ENCODE measurements at places on chromosomes 3 and 15. TPM values are rescaled to one million over a fixed set of nuclear protein-coding genes. Genes with fewer than 3 reads are reported as not detected.

DNA sequence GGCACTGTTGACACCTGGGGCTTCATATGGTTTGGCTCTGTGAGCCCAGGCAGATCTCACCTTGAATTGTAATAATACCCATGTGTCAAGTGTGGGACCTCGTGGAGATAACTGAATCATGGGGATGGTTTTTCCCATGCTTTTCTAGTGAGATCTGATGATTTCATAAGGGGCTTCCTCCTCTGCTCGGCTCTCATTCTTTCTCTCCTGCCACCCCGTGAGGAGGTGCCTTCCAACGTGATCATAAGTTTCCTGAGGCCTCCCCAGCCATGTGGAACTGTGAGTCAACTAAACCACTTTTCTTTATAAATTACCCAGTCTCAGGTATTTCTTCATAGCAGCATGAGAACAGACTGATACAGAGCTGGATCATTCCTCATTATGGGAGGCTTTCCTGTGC, 655.9 kb upstream of the ADAMTS9 start:
- H3K27me3 ChIP-seq, result peaks cover 14% of the 10 kb centered on the region
- no peaks in the 10 kb centered on the region for H3K36me3 ChIP-seq
- no peak for DNase-seq
- H3K4me1 ChIP-seq, result peaks cover 3% of the 10 kb centered on the region
- H3K27ac ChIP-seq, result no peak overlapping the region
- H3K4me3 ChIP-seq, result no peak overlapping the region

DNA sequence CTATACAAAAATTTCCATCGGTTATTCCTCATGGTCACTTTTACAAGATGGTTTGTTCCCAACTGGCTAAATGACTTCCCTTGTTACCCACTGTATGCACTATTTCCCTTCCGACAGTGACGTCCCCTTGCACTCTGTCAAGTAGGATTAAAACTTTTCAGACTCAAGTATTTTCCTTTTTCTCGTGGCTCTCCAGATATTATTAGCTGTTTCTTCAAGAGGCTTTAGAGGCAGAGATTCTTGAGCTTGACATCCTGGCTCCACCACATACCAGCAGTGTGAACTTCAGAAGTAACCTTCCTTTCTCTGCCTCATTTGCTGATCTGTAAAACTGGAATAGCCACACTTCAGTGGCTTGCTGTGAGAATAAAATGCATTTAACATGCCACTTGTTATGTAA, 14.0 kb downstream of the CSNK1G1 start:
- H3K27me3 ChIP-seq, result no peaks in the 10 kb centered on the region
- DNase-seq, result no peak
- H3K4me3 ChIP-seq, result no peak overlapping the region

GRCh38 chr3:136595913-136596697, 156.1 kb downstream of the STAG1 start:
- no peaks in the 10 kb centered on the region for H3K27me3 ChIP-seq
- no peak for DNase-seq
- H3K36me3 ChIP-seq, result peaks cover 9% of the 10 kb centered on the region
- H3K4me3 ChIP-seq, result no peak overlapping the region

GRCh38 chr3:155339052-155339451, 45.6 kb upstream of the STRIT1 start:
- no peak overlapping the region for H3K27ac ChIP-seq
- DNase-seq, result no peak

DNA sequence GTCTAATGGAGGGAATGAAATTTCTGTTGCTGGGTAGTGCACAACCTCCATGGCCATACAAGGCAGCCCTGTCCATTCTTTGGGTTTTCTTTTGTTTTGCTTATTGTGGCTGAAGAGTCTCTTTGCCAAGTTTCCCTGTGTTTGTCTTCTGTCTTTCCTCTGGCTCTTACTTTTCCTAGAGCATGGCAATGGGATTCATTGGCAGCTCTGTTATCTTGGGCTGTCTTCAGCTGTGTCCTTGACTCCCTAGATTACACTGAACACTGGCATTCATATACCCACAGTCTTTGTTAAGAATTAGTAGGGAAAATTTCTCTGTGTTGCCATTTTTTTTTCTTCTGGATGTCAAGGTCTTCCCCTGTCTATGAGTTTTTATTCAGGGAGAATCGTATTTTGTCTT, 16.1 kb upstream of the DCBLD2 start:
- peaks cover 9% of the 10 kb centered on the region for H3K4me1 ChIP-seq
- H3K36me3 ChIP-seq, result no peaks in the 10 kb centered on the region
- H3K27me3 ChIP-seq, result no peaks in the 10 kb centered on the region
- DNase-seq, result no peak
- no peak overlapping the region for H3K27ac ChIP-seq
- no peak overlapping the region for H3K4me3 ChIP-seq

DNA sequence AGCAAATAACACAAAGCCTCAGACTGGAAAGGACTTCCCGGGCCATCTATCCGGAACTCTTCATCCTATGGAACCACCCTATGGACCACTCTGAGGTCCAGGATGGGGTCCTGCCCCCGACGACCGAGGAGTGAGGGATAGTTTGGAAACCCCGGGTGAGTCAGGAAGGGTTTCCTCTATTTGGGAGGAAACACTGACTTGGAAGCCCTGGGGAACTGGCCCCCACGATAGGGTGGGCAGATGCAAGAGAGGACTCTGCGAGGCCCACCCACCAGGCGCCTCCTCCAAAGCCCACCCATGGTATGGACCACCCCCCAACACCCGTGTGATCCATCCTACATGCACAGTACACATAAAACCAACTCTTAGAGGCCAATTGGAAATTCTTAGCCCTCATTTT, 69.4 kb downstream of the CPN2 start:
- no peak for DNase-seq
- H3K27ac ChIP-seq, result no peak overlapping the region
- peaks cover 43% of the 10 kb centered on the region for H3K27me3 ChIP-seq
- H3K36me3 ChIP-seq, result no peaks in the 10 kb centered on the region
- H3K4me1 ChIP-seq, result peaks cover 10% of the 10 kb centered on the region
- no peak overlapping the region for H3K4me3 ChIP-seq

DNA sequence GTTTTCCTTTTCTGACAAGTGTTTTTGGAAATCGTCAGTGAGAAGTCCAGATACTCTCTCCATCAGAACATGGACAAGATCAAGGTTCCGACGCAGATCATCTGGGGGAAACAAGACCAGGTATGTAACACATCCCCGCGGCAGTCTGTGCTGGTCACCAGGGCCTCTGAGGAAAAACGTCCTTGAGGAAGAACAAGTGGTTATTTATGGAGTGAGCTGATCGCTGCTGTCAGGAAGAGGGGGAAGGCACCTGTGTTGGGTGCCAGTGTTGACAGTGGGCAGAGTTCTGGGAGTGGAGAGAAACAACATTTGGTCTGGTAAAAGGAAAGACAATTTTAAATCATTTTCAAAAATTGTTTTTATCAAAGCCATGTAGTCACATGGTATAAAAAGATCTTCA, 20.7 kb upstream of the RPP14 start:
- DNase-seq, result no peak
- H3K4me1 ChIP-seq, result no peaks in the 10 kb centered on the region
- H3K27ac ChIP-seq, result no peak overlapping the region

DNA sequence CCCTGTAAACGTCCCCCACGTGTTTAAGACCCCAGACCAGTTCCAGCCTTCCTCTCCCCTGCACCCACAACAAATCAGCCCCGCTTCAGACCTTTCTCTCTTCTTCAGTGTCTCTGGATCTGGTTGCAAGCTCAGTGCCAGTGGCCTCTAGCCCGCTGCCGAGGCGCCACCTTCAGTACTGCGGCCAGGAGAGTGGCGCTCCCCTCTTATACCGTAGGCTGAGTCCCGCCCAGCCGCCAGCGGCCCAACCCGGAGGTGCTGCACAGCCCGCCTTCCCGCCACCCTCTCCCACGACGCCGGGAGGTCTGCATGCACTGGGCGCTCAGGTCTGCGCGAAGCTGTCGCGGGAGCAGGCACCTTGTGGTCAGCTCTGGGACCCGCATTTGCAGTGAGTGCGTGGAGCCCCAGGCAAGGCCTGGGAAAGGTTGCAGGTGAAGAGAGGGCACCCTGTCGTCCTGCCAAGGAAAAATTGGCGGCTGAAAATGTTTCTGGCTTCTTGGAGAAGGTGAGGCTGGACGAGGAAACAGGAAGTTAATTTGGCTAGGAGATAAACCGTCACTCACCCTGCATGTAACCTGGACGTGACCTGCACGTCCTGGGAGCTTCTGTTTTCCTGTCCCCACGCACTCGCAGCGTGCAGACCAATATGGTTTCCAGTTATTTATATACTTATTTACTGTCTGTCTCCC, at the start of gene C2CD4B:
Gene C2CD4B (minus strand): TSS at position 182 of the 689 bp plus-strand sequence. CDS start 301 bp downstream, outside the sequence.
- H3K27me3 ChIP-seq, result peaks cover 55% of the 10 kb centered on the region
- no peak for DNase-seq
- no peak within 1 kb of the TSS for H3K4me3 ChIP-seq
- H3K27ac ChIP-seq, result no peak within 1 kb of the TSS

GRCh38 chr3:149020839-149021252, 29.5 kb downstream of the GYG1 start:
- DNase-seq, result peak; percentile 42
- no peak overlapping the region for H3K4me3 ChIP-seq
- H3K27ac ChIP-seq, result no peak overlapping the region
- H3K36me3 ChIP-seq, result peaks cover 22% of the 10 kb centered on the region

DNA sequence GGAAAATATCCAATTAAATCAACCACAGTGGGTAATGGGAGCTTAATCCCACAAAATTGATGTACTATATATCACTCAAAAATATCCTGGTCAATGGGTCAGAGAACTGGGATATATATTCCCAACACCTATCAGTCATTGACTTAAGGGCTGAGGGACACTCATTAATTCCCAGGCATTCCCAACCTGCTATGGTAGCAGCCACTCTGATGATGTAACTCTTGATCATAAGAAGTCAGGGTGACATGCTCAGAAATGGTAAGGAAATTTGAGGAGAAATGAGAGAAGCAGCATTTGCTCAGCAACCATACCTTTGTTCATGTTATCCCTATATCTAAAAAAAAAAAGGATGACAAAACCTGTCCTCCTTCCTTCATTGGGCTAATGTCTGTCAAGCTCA, 3.1 kb upstream of the PLOD2 start:
- no peaks in the 10 kb centered on the region for H3K27me3 ChIP-seq
- H3K36me3 ChIP-seq, result no peaks in the 10 kb centered on the region
- H3K4me1 ChIP-seq, result peaks cover 18% of the 10 kb centered on the region
- H3K4me3 ChIP-seq, result no peak overlapping the region

GRCh38 chr15:88537591-88538317, 8.7 kb downstream of the DET1 start:
- no peak overlapping the region for H3K27ac ChIP-seq
- DNase-seq, result no peak
- H3K36me3 ChIP-seq, result no peaks in the 10 kb centered on the region
- no peaks in the 10 kb centered on the region for H3K27me3 ChIP-seq
- H3K4me3 ChIP-seq, result no peak overlapping the region

- no peaks in the 10 kb centered on the region for H3K4me1 ChIP-seq
- H3K27ac ChIP-seq, result no peak overlapping the region
Observed at GRCh38 chr15:67741308-67741707, 84.0 kb upstream of the SKOR1 start.

- H3K4me1 ChIP-seq, result peaks cover 11% of the 10 kb centered on the region
- H3K27me3 ChIP-seq, result peaks cover 5% of the 10 kb centered on the region
- no peak overlapping the region for H3K4me3 ChIP-seq
Observed at GRCh38 chr3:53801319-53801718, 44.9 kb downstream of the CHDH start.

- peak; percentile 95 for DNase-seq
- no peak overlapping the region for H3K4me3 ChIP-seq
- H3K4me1 ChIP-seq, result peaks cover 15% of the 10 kb centered on the region
- no peaks in the 10 kb centered on the region for H3K36me3 ChIP-seq
Observed at GRCh38 chr3:110526777-110527727, 544.6 kb upstream of the NECTIN3 start.

- no peaks in the 10 kb centered on the region for H3K27me3 ChIP-seq
- H3K36me3 ChIP-seq, result no peaks in the 10 kb centered on the region
- peaks cover 7% of the 10 kb centered on the region for H3K4me1 ChIP-seq
Observed at GRCh38 chr3:117553461-117553860, 843.9 kb downstream of the TUSC7 start.

- H3K27ac ChIP-seq, result no peak overlapping the region
- no peaks in the 10 kb centered on the region for H3K4me1 ChIP-seq
- H3K4me3 ChIP-seq, result no peak overlapping the region
- DNase-seq, result no peak
- H3K36me3 ChIP-seq, result no peaks in the 10 kb centered on the region
- H3K27me3 ChIP-seq, result no peaks in the 10 kb centered on the region
Observed at GRCh38 chr3:25018909-25019308, 409.2 kb upstream of the RARB start.

DNA sequence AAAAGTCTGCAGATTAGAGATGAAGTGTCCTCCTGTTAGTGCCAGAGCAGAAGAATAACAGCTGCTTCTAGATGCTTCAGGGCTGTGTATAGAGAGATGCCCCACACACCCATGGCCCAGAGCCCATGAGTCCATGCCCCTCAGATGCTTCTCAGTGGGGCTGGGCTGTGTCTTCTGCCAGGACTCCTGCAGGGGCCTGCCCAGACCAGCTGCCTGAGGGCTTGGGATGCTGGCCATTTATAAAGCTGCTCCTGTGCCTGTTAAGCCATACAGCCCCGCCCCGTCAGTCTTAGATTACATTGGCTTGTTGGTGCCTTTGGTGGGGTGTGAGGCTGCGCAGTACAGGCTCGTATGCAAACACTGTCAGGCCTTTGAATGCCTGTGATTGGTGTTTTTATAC, 318.0 kb upstream of the CTDSPL start:
- no peak overlapping the region for H3K27ac ChIP-seq
- no peak for DNase-seq

GRCh38 chr3:4993276-4994143, 14.3 kb downstream of the BHLHE40 start:
- H3K27ac ChIP-seq, result no peak overlapping the region
- no peak for DNase-seq
- peaks cover 19% of the 10 kb centered on the region for H3K4me1 ChIP-seq
- no peaks in the 10 kb centered on the region for H3K36me3 ChIP-seq
- H3K27me3 ChIP-seq, result no peaks in the 10 kb centered on the region

GRCh38 chr15:82986442-82986780, 401 bp downstream of the RAMAC start:
- no peaks in the 10 kb centered on the region for H3K27me3 ChIP-seq
- peak; percentile 22 for DNase-seq
- H3K4me3 ChIP-seq, result peak overlapping the region; percentile 63
- H3K27ac ChIP-seq, result peak overlapping the region; percentile 59
- H3K36me3 ChIP-seq, result peaks cover 2% of the 10 kb centered on the region
- H3K4me1 ChIP-seq, result peaks cover 3% of the 10 kb centered on the region

The C3orf62 gene
- total RNA-seq, result 0.83 TPM

The ASB14 gene
- not detected for total RNA-seq

The TRIM71 gene
- not detected for total RNA-seq

The LYSMD2 gene
- total RNA-seq, result 7.2 TPM

The ITPKA gene
- 1.4 TPM for total RNA-seq

The RARRES1 gene
- 1.9 TPM for total RNA-seq

The KCNMB3 gene
- total RNA-seq, result 0.72 TPM

The CFAP92 gene
- total RNA-seq, result not detected

Data from IMR-90 (cell line).